Fibroblast of skin of scalp (primary cell): ENCODE measurements at places on chromosomes 3 and 15.

GRCh38 chr3:15372918-15373317 lies 40.5 kb upstream of the SH3BP5 start:
- no peak for DNase-seq

GRCh38 chr3:71585131-71585530 lies 1.6 kb upstream of the FOXP1 start:
- no peak for DNase-seq

DNA sequence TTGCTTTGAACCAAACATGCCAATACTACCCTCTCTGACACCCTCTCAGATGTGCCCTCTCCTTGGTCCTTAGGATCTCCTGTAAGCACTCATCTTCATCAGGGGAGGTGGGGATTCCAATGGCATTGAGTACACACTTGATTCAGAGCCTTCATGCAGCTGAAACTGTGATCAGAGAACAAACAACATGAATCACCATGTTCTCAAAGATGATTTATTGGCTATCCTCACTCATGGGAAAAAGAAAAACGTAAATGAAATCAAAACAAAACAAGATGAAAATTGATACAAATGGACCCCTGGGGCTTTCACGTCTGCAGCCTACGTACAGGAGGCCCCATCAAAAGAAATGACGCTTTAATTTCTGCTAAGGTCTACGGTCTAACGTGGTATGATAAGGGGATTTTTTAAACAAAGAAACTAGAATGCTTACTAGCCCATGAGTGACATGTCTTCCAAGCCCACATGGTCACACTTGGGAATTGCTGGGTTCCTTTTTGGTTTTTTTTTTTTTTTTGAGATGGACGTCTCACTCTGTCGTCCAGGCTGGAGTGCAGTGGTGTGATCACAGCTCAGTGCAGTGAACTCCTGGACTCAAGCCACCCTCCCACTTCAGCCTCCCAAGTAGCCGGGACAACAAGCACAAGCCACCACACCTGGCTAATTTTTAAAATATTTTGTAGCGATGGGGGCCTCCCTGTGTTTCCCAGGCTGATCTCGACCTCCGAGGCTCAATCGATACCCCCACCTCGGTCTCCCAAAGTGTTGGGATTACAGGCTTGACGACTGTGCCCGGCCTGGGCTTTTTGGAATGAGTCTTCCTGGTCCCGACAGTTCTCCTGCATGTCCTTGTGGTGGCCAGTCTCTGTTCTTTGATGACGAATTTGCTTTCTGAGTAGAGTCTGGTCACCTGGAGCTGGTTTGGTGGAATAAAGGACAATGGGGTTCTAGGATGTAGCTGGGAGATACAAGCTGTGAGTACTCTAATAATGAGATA lies 202.6 kb downstream of the XXYLT1 start:
- no peak for DNase-seq

GRCh38 chr3:72361990-72362389 lies 486.3 kb downstream of the SHQ1 start:
- no peak for DNase-seq

- no peak for DNase-seq
Observed at GRCh38 chr15:89112341-89112971, 24.2 kb downstream of the ABHD2 start.

DNA sequence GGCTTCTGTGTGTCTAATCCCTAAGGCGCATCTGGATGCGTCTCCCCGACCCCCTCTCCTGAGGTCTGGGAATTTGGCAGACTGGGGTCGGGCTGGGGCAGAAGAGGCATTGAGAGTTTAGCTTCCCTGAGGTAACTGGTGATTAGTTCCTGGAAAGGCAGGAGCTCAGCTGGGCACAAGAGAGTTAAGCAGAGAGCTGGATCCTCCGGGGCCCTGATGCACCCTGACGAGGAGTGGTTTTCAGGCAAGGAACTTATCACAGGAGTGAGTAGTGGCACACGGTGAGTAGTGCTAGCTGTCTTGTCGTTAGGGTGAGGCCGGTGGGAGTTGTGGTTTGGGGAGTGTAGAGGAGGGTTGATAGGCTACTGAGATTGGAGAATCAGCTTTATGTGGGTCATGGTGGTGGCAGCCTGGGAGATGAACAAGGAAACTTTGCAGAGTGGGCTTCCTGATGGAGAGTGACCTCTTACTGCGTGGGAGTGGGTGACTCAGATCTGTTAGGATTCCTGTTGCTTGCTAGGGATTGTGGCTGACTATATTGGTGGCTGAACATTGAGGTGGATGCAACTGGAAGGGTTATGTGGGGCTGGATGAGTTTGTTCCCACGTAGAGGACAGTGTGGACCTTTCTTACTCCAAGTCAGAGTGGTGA lies 897 bp downstream of the RAD54L2 start:
- peak; percentile 25 for DNase-seq

DNA sequence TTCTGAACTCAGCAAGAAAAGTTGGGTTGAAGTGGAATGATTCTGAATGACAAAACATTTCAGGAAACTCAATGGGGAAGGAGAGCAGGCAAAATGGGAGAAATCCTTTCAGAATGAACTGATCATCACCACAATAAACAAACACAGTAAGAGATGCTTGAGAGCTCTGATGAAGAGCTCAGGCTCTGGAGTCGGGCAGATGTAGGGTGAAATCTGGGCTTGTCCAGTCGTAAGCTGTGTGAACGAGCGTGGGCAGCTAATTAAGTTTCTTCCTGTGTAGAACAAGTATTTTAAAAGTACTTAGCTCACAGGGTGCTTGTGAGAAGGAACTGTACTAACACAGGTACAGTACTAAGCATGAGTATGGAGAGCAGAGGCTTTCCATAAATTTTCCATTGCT lies 406.2 kb downstream of the FOXP1 start:
- DNase-seq: no peak

- no peak for DNase-seq
Observed at GRCh38 chr3:57903124-57903890, 104.9 kb upstream of the FLNB start.

GRCh38 chr3:112779558-112780480 lies 66.8 kb downstream of the CD200R1L start:
- DNase-seq: no peak

- DNase-seq: no peak
Observed at GRCh38 chr3:110332629-110333028, 739.0 kb upstream of the NECTIN3 start.

DNA sequence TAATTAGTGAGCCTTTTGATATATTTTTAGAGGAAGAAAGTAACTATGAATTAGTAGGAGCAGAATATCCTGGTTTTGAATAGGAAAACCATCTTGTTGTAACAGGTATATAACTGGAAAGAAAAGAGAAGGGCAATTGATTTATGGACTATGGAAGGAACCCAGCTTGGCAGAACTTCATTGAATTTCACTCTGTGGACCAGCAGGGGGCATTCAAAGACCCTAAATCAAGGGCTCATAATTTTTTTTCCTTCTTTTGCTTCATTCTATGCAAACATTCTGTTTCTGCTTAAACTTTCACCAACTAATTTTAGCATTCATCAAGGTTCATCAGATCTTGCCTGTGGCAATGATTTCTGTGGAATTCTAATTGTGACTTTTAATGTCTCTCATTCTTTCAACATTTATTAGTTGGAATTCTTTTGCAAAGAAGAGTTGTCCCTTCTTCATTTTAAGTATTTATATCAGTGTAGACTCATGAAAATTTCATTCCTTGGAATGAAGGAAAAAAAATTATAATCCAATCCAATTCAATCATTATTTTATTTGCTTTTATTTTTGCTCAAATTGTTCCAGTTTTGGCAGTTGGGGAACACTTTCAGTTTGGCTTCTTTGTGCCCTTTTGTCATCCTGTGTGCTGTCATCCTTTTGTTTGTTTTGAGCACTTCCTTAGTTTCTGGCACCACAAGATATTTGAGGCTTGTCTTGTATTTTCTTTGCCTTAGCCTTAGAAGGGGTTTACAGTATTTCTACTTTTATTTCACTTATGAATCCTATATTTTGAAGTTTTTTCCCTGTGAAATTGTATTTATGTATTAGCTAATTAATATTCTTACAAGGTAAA lies 30.4 kb downstream of the NXPE3 start:
- peak; percentile 46 for DNase-seq

DNA sequence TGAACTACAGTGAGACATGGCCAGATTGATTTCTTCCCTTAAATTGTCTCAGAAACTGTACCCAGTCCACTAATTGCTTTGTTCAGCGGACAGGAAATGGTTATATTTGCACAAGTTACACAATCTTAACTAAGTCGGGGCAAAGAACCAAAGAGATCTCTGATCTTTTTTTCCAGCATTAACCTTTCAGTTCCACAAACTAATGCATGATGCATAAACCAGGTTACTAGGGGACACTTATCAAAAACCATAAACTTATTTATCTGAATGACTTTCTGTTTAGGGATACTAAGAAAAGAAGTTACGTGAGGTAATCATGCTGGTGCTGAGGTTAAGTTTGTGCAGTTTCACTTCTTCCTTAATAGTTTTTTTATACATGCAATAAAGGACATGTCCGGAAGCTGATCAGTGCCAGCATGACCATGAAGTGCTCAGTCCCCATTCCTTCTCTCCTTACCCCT lies 22.4 kb downstream of the FNDC3B start:
- DNase-seq: no peak

- no peak for DNase-seq
Observed at GRCh38 chr3:196174652-196175051, 36.5 kb downstream of the ZDHHC19 start.

DNA sequence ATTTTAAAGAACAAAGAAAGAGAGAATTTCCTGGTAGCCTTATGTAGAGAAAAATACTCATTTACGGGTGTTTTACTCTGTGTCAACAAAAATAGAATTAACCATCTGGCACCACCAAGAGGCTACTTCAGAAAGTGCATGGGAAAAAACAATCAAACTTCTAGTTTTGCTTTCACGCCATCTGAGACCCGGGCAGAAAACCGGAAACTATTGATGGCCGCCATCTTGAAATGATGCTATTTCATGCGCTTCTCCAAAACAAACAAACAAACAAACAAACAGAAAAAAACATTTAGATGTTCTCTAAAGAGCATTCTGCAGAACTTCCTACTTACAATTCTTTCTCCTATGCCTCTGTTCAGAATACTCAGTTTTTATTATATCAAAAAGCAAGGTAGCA lies 49.4 kb upstream of the SYNPR start:
- DNase-seq: peak; percentile 54

GRCh38 chr15:78429477-78429876 lies 8.5 kb upstream of the IREB2 start:
- no peak for DNase-seq

GRCh38 chr15:39896846-39897245 lies 23.2 kb downstream of the GPR176 start:
- DNase-seq: peak; percentile 61

- no peak for DNase-seq
Observed at GRCh38 chr15:95501865-95502264, 828.6 kb upstream of the NR2F2 start.

DNA sequence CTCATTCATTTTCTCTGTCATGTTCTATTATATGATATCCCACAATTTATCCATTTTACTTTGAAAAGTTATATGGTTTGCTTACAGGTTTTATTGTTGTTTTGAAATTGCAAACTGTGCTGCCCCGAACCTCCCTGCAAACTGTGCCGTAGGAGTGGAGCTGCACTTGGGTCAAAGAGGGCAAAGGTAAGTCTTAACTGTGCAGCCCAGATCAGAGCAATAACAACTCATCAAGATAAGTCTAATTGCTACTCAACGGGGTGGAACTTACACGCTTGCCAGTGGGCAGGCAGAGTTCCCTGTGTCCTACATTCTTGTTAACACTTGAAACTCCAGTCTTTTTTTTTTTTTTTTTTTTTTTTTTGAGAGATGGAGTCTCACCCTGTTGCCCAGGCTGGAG lies 33.2 kb downstream of the ZDHHC19 start:
- DNase-seq: no peak

- no peak for DNase-seq
Observed at GRCh38 chr15:31452595-31453557, 126.2 kb downstream of the KLF13 start.

DNA sequence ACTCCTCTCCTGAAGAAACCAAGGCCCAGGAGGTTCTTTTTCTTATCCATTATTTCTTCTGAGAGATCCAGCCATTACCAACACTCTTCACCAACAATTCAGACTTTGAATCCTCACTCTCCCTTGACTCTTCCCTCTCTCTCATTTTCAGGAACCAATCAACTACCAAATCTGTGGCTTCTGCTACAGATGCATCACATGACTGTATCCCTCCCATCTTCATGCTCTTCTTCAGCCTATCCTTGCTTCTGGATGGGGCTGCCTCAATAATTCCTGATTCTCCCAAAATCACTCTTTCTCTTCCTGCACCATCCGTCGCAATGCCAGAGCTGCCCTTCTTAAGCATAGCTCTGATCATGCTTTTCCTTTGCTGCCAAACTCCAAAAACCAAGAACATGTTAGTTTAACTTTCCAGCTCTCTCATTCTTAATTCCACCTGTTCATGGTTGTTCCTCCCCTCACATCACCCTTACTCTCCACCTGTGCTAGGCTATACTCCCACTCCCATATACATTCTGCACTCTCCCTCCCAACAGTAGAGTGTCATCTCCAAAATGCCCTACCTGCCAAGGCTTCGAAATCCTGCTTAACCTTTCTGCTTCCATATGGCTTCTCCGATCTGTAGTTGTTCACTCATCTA lies 13.5 kb downstream of the PLD1 start:
- DNase-seq: no peak

DNA sequence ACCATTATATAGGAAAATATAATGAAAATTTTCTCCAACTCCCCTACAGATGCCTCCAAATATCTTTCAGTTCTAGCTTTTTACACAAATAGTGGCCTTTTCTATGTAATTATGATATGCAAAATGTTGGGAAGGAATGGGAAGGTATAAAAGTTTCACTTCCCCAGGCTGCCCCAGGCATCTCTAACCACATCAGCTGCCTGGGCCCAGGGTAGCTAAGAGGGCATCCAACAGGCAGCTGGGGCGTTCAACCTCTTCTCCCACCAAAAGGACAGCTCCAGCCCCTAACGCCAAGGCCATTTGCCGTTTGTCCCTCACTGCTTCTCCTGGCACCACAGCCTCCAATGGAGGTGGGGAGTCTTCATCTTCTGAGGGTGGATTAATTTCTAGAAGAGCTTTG lies 188.1 kb upstream of the TSC22D2 start:
- no peak for DNase-seq

GRCh38 chr3:10285272-10286132 lies 7.2 kb downstream of the GHRL start:
- DNase-seq: no peak

DNA sequence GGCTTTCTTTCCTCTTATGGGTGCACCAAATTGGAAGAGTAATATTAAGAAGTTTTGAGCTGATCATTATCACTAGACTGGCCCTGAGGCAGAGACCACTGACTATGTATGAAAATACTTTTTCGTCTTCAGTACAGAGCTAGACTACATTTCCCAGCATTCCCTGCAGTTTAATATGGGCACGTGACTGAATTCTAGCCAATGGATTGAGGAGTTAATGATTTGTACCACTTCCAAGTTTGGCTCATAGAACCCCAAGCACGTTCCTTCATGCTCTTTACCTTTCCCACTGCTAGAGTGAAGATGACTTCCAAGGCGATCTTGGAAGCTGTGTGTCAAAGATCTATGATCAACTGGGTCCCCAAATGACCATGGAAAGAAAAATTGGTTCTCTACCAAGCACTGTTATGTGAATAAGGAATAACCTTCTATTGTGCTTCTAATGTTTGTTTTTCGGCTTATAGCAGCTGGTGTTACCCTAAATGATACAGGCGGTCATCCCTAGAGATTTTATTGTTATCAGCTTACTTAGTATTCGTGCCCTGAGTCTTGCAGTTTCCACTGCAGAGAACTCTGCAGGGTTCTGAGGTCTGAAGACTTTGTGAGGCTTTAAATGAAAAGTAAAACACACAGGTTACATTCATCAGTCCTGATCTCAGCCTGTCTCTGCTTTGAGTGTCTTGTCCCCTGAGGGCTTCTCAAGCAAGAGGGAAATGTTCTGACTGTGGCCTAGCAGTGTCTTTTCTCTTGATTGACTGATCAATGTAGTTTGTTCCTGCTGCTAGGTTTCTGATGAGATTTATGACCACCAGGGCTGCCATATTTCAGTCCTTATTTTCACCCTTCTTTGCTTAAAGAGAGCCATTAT lies 486.8 kb downstream of the PDCD6IP start:
- no peak for DNase-seq
